ENCODE measurements at places on chromosomes 5 and 9.
A peak's percentile ranks its signal among the peaks of the same experiment; 100 is the strongest.

DNA sequence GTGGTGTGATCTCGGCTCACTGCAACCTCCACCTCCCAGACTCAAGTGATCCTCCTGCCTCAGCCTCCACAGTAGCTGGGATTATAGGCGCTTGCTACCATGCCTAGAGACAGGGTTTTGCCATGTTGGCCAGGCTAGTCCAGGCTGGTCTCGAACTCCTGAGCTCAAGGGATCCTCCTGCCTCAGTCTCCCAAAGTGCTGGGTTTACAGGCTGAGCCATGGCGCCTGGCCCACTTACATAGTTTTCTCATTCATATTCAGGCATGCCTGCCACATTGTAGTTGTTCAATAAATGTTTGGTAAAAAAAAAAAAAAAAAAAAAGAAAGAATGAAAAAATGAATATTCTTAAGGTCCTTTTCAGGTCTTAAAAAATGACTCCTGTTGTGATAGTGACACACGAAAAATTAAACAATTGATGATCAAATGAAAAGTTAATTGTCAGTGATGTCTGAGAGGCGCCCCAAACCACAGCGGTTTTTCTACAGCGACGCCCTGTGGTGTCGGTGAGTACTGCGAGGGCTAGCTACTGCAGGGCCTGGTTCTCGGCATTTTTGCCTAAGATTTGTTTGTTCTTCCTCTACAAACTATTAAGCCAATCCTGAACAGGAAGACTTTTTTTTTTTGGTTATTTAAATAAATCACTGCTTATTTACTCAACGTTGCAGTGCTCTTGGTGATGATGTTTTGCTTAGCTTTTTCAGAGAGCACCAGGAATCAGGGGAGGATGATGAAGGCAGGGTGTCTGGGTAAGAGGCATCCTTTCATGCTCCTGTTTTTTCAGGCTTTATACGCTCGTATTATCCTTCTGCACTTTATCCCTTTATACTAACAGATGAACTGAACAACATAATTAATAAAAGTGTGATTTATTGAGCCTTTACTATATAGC, 67.0 kb upstream of the DPYSL3 start:
- peak; percentile 45 for DNase-seq

DNA sequence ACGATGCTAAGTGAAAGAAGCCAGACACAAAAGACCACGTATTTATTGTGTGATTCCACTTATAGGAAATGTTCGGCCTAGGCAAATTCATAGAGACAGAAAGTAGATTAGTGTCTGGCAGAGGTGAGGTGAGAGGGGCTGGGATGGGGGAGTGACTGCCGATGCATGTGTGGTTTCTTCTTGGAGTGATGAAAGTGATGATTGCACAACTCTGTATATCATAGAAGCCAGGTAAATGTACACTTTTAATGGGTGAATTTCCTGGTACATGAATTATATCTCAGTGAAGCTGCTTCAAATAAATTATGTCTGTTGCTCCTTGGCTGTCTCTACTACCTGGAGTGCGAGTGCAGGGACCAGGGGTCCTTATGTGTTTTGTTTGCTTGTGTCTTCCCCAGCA, 76.2 kb upstream of the PTCH1 start:
- DNase-seq: no peak

DNA sequence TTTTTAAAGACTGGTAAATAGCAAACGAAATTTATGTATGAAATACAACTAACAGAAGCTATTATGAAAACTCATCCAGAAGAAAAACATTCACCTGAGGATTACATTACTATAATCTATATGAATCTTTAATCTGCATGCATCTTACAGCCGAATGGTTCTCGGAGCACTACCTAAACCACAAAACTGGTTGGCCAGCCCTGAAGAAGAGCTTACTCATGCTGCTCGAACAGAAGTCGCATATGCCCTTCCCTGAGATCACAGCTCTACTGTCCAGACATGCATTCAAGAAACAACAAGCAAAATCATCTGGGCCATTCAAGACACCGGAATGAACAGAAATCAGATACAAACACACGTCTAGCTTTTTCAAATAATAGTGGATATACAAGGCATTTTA, 931.0 kb upstream of the DMAC1 start:
- DNase-seq: no peak

DNA sequence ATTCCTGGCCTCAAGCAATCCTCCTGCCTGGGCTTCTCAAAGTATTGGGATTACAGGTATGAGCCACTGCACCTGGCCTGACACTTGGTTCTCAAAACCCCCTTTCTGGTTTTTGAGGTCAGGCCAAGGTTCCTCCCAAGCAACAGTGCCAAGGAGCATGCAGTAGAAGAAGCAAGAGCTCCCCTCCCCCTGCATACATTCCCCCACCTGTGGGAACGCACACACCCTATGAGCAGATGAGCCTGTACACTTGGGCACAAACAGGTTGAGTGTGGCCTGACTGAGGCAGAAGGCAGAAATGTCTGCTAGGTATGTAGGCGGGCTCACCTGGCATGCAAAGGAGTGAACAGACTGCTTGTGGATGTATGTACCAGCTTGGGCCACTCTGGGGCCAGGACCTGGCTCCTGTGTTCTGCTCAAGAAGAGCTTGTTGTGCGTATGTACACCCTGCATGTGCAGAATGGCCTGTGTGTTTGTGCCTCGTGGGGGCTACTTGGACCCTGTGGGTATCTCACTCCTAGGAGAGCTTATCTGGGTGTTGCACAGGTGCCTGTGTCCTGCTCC, 1.7 kb downstream of the GPRIN1 start:
- no peak for DNase-seq

GRCh38 chr5:115941051-115941675, 21.1 kb upstream of the LVRN start:
- DNase-seq: peak; percentile 95

DNA sequence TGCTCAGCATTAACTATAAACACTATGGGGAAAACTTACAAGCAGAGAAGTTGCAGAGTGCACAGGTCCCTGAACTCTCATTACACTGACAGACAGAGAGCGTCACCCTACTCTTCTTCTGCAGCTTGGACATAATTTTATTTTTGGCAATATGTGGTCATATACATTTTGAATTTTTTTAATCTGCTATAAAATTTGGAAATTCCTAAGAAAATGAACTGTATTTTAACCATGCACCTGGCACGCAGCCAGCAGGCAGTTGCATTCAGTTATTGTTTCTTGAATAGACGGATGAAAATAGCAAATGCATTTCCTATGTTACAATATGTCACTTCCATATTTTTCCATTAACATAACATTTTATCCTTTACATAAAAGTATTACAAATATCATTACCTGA, 100.2 kb downstream of the SLC25A46 start:
- no peak for DNase-seq

DNA sequence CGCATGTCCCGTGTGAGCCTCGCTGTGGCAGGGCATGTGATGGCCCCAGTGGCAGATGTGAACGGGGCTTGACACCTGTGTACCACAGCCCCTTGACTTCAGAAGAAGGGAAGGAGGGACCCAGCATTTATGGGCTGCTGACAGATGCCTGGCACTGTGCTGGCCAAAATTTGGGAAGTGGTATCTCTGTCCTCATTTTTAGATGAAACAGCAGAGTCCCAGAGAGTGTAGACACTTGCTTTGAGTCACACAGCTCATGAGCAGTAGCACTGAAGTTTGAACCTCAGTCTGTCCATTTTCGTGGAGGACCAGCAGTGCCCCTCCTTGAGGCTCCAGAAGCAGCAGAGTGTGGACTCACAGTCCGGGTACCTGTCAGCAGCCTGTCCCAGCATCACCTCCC, 16.5 kb downstream of the NEK6 start:
- no peak for DNase-seq

DNA sequence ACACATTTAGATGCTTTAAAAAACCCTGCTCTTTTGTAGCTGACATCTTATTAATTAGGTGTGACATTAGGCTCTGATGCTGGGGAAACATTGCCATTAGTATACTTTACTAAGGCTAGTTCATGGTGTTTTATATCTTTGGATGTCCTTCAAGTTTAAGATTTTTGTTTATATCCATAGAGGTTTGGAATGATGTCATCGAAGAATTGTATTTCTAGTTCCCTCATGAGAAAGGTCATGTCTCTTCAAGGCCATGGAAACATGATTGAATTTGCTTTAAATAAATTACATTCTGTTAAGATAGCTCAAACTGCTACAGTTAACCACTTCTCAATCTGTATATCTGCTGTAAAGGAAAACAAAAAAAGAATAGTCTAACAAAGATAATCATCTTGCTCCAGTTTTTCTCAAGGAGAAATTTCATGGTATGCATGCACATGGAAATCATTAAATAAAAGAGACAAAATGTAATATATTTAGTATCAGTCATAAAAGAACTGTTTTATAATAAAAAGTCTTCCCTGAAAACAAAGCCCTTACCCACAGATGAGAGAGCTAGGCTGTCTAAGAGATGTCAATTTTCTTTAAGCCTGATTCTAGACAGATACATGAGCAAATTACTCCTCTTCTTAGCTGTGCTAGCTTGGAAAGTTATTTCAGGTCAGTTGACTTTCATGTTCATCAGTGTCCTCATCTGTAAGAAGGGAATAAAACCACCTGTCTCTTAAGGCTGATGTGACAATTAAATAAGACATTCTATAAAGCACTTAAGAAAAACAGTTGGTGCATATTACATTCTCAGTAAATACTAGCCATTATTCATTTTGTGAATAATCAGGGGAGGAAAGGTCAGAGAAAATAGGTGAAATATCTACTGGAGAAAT, 25.0 kb upstream of the STARD4 start:
- DNase-seq: no peak

GRCh38 chr5:37631939-37632338, 207.9 kb downstream of the GDNF start:
- DNase-seq: no peak

DNA sequence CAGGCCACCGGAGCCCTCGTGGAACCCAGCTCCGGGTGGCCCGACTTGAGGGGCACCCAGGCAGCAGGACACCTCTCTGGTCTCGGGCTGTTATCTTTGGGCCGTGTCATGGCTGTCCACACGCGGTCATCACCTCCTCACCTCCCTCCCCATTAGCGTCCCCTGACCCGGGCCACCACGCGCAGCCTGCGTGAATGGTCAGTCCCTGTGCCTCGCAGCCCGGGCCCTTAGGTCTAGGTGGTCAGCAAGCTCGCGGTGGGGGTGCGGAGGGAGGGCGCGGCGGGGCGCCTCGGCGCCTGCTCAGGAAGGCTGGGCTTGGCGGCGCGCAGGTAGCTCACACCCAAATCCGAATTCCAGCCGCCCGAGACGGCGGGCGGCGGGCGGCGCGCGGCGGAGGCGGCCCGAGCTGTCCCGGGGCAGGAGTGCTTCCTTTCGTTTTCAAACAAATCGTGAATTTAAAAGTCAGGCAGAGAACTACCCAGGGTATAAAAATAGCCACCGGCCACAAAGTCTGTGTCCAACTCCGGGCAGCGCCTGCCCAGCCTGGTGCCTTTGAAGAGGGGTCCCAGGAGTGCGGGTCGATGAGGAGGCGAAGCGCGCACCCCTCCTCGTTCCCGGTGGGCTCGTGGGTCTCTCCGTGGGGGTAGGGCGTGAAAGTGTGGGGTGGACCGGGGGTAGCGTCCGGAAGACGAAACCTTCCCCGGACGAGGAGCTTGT, 1.0 kb upstream of the RXRA start:
- DNase-seq: peak; percentile 40
